ENCODE measurements at places on chromosomes 7 and 10.

- no peak for DNase-seq
Observed at GRCh38 chr10:114337510-114338462, 66.5 kb downstream of the AFAP1L2 start.

DNA sequence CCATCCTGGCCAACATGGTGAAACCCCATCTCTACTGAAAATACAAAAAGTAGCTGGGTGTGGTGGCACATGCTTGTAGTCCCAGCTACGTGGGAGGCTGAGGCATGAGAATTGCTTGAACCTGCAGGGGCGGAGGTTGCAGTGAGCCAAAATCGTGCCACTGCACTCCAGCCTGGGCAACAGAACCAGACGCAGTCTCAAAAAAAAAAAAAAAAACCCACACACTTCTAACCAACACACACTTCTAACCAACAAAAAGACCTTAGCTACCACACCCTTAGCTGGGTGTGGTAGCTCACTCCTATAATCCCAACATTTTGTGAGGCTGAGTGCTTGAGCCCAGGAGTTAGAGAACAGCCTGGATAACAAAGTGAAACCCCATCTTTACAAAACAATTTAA is 33.9 kb upstream of the SPOCK2 start:
- DNase-seq, result no peak

GRCh38 chr7:142883145-142883544 is 2.4 kb downstream of the TRPV6 start:
- no peak for DNase-seq

DNA sequence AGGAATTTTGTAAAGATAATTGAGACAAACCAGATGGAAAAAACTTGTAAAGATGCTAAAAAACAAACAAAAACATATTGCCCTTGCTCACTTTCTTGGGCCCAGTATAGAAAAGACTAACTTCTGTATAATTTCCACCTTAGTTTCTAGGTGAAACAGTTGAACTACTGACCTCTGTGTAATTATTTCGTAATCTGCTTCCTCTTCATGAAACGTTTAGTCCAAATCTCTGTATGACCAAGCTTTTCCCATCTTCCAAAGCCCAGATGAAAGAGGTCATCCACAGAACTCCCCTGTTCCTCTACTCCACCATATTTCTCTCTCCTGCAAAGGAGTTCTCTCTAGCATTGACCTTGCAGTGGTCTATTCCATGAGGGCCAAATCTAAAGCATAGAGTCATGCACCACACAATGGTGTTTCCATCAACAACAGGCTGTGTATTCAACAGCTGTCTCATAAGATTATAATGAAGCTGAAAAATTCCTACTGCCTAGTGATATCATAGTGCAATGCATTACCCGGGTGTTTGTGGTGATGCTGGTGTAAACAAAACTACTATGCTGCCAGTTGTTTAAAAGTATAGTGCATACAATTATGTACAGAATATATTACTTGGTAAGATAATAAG is 647.6 kb downstream of the TNS3 start:
- DNase-seq, result no peak
